ENCODE measurements at places on chromosomes 11 and 22. TPM values are rescaled to one million over a fixed set of nuclear protein-coding genes. Genes with fewer than 3 reads are reported as not detected.

The SLC22A8 gene
- total RNA-seq, result not detected

GRCh38 chr22:46592390-46592872, 27.8 kb upstream of the GRAMD4 start:
- H3K4me1 ChIP-seq, result peaks cover 2% of the 10 kb centered on the region
- H3K36me3 ChIP-seq, result no peaks in the 10 kb centered on the region
- no peak overlapping the region for H3K4me3 ChIP-seq
- no peak for DNase-seq

The MRGPRE gene
- total RNA-seq, result not detected

The DNAJB13 gene
- not detected for total RNA-seq

- H3K27me3 ChIP-seq, result no peaks in the 10 kb centered on the region
- DNase-seq, result no peak
- peaks cover 11% of the 10 kb centered on the region for H3K36me3 ChIP-seq
- peaks cover 15% of the 10 kb centered on the region for H3K4me1 ChIP-seq
Observed at GRCh38 chr11:133949129-133949528, 7.6 kb downstream of the IGSF9B start.
